ENCODE measurements at places on chromosomes 7 and 10.

DNA sequence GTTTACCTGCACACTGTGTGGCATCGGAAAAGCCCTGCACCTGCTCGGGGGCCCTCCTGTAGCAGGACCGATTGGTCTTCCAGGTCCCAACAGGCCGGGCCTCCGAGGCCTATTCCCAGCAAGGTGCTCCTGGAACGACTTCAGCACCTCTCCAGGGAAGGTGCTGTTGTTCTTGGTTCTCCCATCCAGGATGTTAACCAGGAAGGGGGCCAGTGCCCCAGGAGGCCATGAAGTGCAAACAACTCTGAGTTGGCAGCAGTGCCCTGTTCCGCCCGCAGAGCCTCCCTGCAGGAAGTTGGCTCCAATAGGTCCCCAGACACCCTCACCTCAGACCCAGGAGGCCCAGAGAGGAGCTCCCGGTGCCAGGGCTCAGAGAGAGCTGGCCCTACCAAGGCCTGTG is 64.0 kb upstream of the DUSP5 start:
- no peak for DNase-seq

DNA sequence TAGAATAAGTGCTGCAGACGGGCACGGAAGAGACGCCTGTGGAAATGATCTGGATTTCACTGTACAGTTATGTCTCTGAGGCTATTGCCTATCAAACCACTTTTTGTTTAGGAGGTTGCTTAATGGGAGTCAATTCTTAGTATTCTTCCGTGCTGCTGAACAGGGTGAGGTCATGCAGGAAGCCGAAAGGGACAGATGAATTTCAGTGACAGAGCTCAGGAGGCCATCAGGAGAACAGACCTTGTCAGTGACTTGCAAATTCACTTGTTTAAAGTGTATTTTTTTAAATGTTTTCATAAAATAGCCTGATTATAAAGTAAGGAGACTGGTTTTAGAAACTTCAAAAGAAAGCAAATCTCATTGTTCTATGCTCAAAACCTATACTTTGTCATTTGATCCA is 58.9 kb downstream of the XRCC2 start:
- no peak for DNase-seq

GRCh38 chr10:88168171-88169036 is 305.0 kb downstream of the PTEN start:
- no peak for DNase-seq

DNA sequence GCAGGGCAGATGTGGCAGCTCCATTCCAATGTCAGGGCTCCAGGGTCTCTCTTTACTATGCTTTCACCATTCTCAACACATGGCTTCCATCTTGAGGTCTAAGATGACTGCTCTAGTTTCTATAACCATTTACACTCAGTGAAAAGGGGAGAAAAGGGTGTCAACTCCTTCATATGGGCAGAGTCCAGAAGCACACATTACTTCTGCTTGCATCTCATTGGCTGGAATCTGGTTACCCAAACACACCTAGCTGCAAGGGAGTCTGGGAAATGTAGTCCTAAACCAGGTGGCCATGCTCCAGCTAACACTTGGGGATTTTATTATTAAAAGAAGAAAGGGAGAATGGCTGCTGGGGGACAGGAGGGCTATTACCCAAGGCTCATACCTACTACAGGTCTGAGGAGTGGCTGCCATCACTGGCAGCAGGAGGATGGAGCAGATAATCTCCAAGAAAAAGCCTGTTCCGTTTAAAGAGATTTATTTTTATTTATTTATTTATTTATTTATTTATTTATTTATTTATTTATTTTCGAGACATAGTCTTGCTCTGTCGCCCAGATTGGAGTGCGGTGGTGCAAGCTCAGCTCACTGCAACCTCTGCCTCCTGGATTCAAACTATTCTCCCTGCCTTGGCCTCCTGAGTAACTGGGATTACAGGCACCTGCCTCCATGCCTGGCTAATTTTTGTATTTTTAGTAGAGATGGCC is 29.1 kb upstream of the LBX1 start:
- no peak for DNase-seq

GRCh38 chr7:134459981-134460380 is 1.1 kb upstream of the AKR1B1 start:
- DNase-seq = no peak

DNA sequence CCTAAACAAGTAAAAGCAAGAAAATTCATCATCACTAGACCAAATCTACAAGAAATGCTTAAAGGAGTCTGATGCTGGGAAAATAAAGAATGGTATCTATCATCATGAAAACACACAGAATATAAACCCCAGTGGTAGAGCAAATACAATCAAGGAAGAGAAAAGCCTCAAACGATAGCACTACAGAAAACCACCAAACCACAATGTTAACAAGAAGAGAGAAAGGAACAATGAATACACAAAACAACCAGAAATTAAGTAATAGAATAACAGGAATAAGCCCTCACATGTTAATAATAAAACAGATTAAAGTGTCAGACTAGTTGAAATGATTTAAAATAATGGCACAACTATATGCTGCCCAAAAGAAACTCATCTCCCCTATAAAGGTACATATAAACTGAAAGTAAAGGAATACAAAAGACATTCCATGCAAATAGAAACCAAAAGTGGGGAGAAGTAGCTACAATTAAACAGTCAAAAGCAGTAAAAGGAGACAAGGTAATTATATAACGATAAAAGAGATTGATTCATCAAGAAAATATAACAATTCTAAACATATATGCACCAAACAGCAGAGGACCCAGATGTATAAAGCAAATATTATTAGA is 77.3 kb downstream of the JMJD1C start:
- no peak for DNase-seq

GRCh38 chr10:108031505-108031904 is 867.0 kb upstream of the SORCS1 start:
- no peak for DNase-seq

DNA sequence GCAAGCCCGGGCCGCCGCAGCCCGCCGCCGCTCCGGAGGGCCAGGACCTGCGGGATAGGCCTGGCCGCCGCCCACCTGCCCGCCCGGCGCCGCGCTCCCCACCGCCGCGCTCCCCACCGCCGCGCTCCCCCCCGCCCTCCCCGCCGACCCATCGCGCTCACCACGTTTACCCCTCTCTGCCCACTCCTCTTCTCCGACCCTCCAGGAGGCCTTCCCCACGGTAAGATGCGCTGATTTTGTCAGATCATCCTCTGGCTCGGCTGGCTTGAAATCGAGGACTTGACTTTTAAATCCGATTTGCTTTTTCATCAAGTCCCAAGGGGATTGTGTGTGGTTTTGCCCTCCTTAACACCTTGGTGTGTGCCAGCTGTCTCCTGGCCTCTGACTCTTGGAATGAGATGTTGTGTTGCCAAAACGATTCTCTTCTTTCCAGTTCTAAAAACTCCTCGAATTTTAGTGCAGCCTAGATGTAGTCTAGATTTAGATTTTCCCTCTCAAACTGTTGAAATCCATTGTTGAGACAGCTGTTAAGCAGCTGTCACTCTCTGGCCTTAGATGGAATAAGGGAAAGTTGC is 738 bp downstream of the POM121 start:
- DNase-seq = no peak

- no peak for DNase-seq
These were observed 34.2 kb upstream of the ANKRD2 start for GRCh38 chr10:97538411-97538810.

- DNase-seq = no peak
These were observed 501.0 kb downstream of the GLRX3 start for GRCh38 chr10:130637089-130637676.

DNA sequence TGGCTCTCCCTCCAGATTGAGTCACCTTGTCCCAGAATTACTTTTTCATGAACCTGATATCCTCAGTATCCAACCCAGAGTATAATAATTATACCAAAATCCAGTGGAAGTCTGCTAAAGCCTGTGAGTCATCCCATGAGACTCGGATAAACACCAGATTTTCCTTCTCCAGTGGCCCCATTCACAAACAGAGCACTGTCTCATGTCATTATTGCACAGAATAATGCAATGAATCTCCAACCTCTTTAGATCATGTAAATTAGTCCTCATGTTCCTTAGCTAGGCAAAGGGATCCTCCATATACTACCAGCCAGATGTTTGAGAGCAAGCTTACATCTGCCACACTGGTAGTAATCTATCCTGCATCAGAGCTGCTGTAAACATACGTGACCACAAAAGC is 89.0 kb downstream of the AMPH start:
- DNase-seq = no peak

DNA sequence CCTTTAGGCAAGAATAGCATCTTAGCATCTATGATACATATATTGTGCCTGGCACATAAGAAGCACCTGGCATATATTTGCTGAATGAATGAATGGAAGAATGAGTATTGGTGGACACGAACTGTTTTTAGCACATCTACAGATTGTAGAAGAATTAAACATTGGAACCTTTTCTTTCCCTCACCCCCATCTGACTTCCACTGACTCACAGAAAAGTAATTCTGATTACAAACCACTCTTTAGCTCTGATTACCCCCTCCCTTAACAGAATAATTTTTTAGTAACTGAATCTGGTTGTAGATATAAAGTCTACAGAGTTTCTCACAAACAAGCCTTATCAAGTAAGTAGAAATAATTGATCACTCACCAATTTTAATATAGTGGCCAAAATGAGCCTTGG is 31.9 kb downstream of the SLC26A4 start:
- no peak for DNase-seq

DNA sequence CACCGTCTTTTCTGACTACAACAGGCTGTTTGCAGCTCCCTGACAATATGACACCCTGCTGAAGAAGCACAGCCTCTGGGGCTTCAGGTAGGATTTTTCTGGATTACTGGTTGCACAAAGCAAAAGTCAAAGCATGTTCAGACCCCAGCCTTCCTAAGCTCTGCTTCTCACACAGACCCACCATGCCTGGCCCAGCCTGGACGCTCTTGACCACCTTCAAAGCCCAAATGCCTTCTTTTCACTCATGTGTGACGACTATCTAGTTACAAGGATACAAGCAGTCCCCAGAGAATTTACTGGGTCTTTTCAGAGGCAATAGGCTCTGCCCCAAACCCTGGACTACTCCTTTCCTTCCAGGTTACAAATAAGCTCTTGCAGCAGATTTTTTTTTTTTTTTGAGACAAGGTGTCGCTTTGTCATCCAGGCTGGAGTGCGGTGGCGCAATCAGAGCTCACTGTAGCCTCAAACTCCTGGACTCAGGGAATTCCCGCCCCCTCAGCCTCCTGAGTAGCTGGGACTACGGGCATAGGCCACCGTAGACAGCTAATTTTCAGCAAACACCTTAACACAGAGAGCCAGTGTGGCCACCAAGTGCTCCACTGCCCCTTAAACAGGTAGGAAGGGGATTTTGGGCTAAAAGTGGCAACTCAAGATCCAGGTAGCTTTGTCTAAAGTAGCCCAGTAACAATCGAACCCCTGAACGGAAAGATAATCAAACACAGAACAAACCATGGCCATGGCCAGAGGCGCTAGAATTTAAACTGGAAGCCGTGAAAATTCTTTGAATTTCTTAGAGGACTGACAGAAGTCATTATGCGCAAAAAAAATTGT is 16.2 kb downstream of the SVIL start:
- DNase-seq = no peak

DNA sequence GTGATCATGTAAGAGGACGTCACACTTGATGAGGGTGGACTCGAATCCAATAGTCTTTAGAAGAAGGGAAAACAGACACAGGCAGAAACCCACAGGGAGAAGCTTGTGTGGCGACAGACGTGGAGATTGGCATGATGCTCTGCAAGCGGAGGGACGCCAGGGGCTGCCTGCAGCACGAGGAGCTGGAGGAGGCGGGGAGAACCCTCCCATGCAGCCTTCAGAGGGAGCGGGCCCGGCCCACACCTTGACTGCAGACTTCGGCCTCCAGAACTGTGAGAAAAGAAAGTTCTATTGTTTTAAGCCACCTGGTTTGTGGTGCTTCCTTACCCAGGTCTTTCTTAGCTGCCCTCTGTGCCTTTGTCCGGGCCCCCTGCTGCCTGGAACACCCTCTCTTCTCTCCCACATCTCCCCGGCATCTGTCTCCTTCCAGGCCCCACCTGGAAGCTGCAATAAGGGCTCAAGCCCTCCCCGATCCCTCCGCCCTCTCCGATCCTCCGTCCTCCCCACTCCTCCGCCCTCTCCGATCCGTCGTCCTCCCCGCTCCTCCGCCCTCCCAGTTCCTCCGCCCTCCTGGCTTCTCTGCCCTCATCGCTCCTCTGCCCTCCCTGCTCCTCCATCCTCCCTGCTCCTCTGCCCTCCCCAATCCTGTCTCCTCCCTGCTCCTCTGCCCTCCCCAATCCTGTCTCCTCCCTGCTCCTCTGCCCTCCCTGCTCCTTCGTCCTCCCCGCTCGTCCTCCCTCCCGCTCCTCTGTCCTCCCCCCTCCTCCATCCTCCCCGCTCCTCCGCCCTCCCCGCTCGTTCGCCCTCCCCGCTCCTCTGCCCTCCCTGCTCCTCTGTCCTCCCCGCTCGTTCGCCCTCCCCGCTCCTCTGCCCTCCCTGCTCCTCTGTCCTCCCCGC is 17.4 kb upstream of the PRKAG2 start:
- no peak for DNase-seq

GRCh38 chr7:17770710-17771375 is 169.5 kb downstream of the SNX13 start:
- no peak for DNase-seq

GRCh38 chr7:38312821-38313220 is 39.4 kb upstream of the TARP start:
- no peak for DNase-seq

DNA sequence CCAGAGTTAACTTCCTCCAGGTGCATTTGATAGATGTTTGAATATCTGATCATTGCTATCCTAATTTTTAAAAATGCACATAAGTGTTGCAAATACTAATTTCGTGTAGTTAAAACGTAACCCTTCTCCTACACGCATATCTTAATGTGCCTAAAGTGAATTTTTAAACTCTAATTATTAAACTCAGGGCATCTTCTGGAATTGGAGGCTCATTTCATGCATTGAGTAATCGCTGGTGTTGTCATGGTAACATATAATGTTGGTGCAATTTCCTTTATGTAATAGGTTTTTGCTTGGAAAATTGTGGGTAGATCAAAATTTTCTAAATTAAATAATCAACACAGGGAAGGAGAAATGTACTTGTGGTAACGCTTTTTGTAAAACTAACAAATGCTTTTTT is 56.2 kb downstream of the ARMC3 start:
- no peak for DNase-seq

DNA sequence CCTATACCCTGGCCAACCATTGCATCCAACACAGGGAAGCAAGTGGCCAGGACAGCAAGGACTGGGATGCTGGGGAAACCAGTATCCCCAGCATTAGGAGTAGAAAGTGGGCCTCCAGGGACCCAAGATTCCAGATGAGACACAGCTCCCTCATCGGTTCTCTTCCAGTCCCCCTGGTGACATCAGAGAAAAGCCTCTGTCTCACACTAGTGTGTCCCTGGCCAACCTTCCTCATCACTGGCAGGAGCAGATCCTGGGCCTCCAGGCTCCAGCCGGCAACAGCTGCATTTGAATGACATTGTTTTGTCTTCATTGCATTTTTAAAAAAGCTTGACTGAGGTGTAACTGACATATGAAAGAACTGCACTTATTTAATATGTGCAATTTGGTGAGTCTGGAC is 177.3 kb upstream of the LYZL2 start:
- DNase-seq = no peak

DNA sequence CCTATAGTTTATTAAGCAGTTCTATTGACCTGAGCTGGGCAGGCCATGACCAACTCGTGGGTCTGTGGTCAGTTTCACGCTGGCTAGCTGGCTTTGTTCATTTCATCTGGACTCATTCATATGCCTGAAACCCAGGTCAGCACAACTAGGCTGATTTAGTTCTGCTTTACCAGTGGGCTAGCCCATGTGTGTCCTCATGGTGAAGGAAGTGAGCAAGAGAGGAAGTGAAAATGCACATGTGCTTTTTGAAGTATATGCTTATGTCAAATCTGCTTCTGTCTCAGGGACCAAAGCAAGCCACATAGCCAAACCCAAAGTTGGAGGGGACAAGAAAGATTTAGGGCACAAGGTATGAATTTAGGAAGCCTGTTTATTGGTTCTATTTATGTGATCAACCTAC is 154.5 kb downstream of the RNF133 start:
- DNase-seq = no peak

Measured in effector memory CD8-positive, alpha-beta T cell (primary cell).